Tibial nerve (tissue), 4 donors: ENCODE measurements at places on chromosomes 5 and 9.

DNA sequence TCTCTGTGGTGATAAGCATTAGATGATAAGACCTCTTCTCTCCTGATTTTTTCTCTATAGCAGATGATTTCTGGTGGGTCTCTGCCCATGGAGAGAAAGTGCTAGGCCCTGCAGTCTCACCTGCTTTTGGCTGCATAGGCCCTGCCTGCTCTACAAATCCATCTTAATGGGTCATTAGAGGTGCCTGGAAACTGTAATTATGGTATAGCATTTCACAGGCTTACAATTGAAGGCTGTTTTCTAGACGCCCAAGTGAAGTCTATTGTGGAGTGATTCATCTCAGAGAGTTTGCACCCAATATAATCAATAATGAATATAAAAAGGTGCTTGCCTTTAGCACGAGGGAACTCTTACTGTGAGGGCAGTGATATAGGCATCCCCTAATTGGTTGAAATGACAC is 33.8 kb downstream of the NEUROG1 start:
- H3K27me3 ChIP-seq = no peaks in the 10 kb centered on the region
- no peak overlapping the region for H3K4me3 ChIP-seq
- DNase-seq = no peak
- no peaks in the 10 kb centered on the region for H3K4me1 ChIP-seq

GRCh38 chr9:87271696-87272477 is 225.8 kb upstream of the DAPK1 start:
- H3K4me3 ChIP-seq = no peak overlapping the region
- no peak for DNase-seq
- no peak overlapping the region for H3K27ac ChIP-seq
- H3K4me1 ChIP-seq = no peaks in the 10 kb centered on the region

- H3K27me3 ChIP-seq = no peaks in the 10 kb centered on the region
- H3K4me1 ChIP-seq = no peaks in the 10 kb centered on the region
- no peak overlapping the region for H3K27ac ChIP-seq
- no peak overlapping the region for H3K4me3 ChIP-seq
Measured at GRCh38 chr5:171965745-171966144, 40.7 kb downstream of the FBXW11 start.

GRCh38 chr9:89659891-89660685 is 55.3 kb downstream of the GADD45G start:
- no peak for DNase-seq
- H3K36me3 ChIP-seq = no peaks in the 10 kb centered on the region
- H3K27me3 ChIP-seq = no peaks in the 10 kb centered on the region
- peaks cover 5% of the 10 kb centered on the region for H3K4me1 ChIP-seq

- DNase-seq = no peak
- no peaks in the 10 kb centered on the region for H3K4me1 ChIP-seq
- H3K4me3 ChIP-seq = peak overlapping the region; percentile 32
- H3K36me3 ChIP-seq = no peaks in the 10 kb centered on the region
Measured at GRCh38 chr5:114362977-114363761, 1.3 kb downstream of the KCNN2 start.

DNA sequence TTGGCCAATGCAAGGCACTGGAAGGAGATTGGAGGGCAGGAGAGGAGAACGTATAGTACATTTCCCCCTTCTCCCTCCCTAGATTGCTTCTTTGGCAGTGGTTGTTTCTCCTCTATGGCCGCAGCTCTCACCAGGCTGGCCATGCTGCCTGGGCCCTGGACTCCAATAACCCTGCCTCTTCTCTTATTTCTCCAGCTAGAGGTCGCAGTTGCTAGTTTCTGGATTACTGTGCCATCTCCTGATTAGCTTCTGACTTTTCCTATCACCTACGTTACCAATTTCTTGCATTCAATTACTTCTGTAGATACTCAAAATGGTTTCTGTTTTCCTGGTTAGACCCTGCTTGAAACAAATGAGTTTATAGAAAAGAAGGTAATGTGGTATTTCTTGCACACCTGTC is 2.4 kb upstream of the MACIR start:
- DNase-seq = no peak
- no peak overlapping the region for H3K4me3 ChIP-seq
- no peak overlapping the region for H3K27ac ChIP-seq
- H3K4me1 ChIP-seq = no peaks in the 10 kb centered on the region
- no peaks in the 10 kb centered on the region for H3K27me3 ChIP-seq

- no peak for DNase-seq
- peaks cover 17% of the 10 kb centered on the region for H3K4me1 ChIP-seq
- no peak overlapping the region for H3K4me3 ChIP-seq
Measured at GRCh38 chr5:134236318-134236717, 10.4 kb upstream of the PPP2CA start.

DNA sequence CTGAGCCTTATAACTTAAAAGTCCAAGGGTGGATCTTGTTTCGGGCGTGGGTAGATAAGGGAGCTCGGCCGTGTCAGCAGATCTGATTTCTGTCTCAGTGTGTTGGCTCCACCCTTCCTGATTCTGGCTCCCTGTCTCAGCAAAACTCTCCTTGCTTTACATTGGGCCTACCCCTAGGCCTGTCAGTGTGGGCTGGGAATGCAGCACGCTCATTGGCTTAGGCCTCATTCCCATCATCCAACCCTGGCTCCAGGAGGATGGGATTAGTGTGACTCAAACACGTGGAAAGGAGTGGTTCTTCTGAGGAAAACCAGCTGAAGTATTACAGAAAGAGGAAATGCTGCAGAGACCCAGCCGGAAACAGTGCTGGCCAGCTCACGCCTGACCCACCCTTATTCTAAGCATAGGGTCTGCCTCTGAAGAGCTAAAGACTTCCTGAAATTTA is 59.9 kb downstream of the ZFAND5 start:
- peaks cover 10% of the 10 kb centered on the region for H3K4me1 ChIP-seq
- H3K27me3 ChIP-seq = no peaks in the 10 kb centered on the region
- peak overlapping the region; percentile 32 for H3K4me3 ChIP-seq
- no peaks in the 10 kb centered on the region for H3K36me3 ChIP-seq
- H3K27ac ChIP-seq = peak overlapping the region; percentile 63

DNA sequence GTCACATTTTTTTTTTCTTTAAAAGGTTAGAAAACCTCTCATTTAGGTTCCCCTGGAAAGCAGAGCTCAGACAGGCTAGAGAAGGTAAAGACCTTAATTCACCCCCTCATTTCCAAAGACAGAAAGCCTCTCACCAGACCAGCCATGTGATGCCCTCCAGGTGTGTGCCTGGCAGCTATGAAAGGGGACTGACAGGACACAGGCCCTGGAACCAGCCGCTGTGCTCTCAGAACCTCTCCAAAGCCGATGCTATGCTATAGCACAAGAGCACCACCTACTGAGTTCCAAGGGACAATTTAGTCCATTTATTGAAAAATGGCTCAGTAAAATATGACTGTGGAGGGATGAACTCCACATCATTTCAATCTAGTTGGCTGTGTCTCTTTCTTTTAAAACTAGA is 48.8 kb downstream of the FANCC start:
- H3K4me1 ChIP-seq = peaks cover 10% of the 10 kb centered on the region
- H3K4me3 ChIP-seq = no peak overlapping the region
- no peaks in the 10 kb centered on the region for H3K27me3 ChIP-seq
- H3K36me3 ChIP-seq = no peaks in the 10 kb centered on the region

GRCh38 chr9:37984672-37985611 is 81.0 kb upstream of the SLC25A51 start:
- no peaks in the 10 kb centered on the region for H3K4me1 ChIP-seq
- no peak overlapping the region for H3K27ac ChIP-seq
- H3K4me3 ChIP-seq = no peak overlapping the region
- DNase-seq = no peak

GRCh38 chr9:114249424-114250234 is 73.3 kb upstream of the ORM1 start:
- H3K4me3 ChIP-seq = no peak overlapping the region
- no peaks in the 10 kb centered on the region for H3K27me3 ChIP-seq
- H3K4me1 ChIP-seq = peaks cover 10% of the 10 kb centered on the region
- H3K36me3 ChIP-seq = peaks cover 16% of the 10 kb centered on the region

DNA sequence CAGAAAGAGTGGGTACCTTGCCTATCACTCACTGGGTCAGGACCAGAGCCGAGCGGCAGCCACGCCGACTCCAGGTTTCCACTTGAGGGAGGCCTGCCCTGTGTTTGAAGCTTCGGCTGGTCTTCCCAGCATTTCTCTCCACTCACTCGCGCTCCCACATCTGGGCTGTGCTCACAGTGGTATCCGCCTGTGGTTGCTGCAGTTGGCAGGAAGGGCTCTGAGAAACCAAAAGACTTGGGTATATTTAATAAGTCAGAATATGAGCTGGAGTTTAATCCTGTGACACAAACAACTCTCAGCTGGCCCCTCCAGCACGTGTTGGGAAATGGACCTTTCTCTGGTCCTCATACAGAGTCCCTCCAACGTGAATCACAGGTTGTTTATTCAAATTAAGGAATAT is 70.9 kb downstream of the SPRY4 start:
- no peaks in the 10 kb centered on the region for H3K4me1 ChIP-seq
- DNase-seq = no peak
- H3K27me3 ChIP-seq = no peaks in the 10 kb centered on the region
- H3K36me3 ChIP-seq = no peaks in the 10 kb centered on the region
- no peak overlapping the region for H3K27ac ChIP-seq
- no peak overlapping the region for H3K4me3 ChIP-seq

GRCh38 chr5:72209147-72210115 is 102.2 kb downstream of the MAP1B start:
- H3K27me3 ChIP-seq = no peaks in the 10 kb centered on the region
- peaks cover 27% of the 10 kb centered on the region for H3K36me3 ChIP-seq
- no peak overlapping the region for H3K4me3 ChIP-seq
- peaks cover 32% of the 10 kb centered on the region for H3K4me1 ChIP-seq
- H3K27ac ChIP-seq = no peak overlapping the region

DNA sequence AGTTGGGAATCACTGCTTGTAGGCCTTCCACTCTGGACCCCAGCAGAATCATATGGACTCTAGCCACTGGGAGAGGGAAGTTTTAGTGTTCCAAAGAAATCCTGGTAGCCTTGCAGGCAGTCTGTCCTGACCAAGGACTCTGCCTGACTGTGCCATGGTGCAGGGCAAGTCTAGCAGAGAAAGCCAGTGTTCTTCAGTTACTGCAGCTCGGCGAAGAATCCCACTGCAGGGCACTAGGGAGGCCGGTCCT is 20.3 kb upstream of the MATR3 start:
- H3K27me3 ChIP-seq = no peaks in the 10 kb centered on the region
- DNase-seq = no peak
- peak overlapping the region; percentile 56 for H3K4me3 ChIP-seq
- H3K4me1 ChIP-seq = peaks cover 27% of the 10 kb centered on the region

GRCh38 chr9:97299809-97300414 is 7.5 kb upstream of the CCDC180 start:
- H3K4me1 ChIP-seq = no peaks in the 10 kb centered on the region
- no peak overlapping the region for H3K27ac ChIP-seq
- H3K4me3 ChIP-seq = no peak overlapping the region
- no peaks in the 10 kb centered on the region for H3K27me3 ChIP-seq

- no peak overlapping the region for H3K27ac ChIP-seq
- H3K4me3 ChIP-seq = no peak overlapping the region
- no peaks in the 10 kb centered on the region for H3K36me3 ChIP-seq
- H3K27me3 ChIP-seq = no peaks in the 10 kb centered on the region
- H3K4me1 ChIP-seq = no peaks in the 10 kb centered on the region
Measured at GRCh38 chr5:97062046-97062445, 80.4 kb downstream of the LIX1 start.

DNA sequence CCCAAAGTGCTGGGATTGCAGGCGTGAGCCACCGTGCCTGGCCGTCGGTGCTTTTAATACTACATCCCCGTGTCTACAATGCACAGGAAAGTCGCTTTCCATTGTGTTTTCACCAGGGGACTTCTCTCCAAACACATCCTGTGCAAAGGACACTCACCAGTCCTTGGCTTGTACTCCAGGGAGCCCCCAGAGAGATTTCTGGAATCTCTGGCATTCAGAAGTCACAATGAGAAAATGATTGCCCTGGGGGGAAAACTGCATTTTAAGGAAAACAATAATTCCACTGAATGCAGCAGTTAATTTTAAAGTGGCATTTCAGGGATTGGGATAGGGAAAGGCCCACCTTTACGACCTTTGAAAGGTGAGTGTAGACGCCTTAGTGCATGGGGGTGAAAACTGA is 112.0 kb downstream of the ADAMTS16 start:
- H3K4me3 ChIP-seq = no peak overlapping the region
- H3K36me3 ChIP-seq = no peaks in the 10 kb centered on the region
- no peak for DNase-seq
- no peaks in the 10 kb centered on the region for H3K27me3 ChIP-seq
- no peaks in the 10 kb centered on the region for H3K4me1 ChIP-seq
- H3K27ac ChIP-seq = no peak overlapping the region

DNA sequence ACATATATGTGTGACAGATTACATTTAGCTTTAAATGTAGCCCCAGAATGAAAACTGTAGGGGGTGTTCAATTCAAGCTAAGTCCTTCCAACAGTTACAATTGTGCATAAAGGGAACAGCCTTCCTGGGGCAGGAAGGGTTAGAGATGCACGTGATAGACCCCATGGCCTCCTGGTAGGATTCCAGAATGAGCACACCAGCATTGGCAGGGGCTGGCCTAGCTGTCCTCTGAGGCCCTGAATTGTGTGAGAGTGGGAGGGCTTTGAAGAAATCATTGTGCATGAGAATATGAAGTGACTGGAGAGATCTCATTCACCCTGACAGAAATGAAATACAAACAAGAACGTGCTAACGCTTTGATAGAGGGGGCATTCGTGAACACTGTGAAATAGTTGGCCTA is 663.8 kb upstream of the KLF4 start:
- H3K4me3 ChIP-seq = no peak overlapping the region
- H3K4me1 ChIP-seq = no peaks in the 10 kb centered on the region
- no peaks in the 10 kb centered on the region for H3K27me3 ChIP-seq
- DNase-seq = no peak
- no peaks in the 10 kb centered on the region for H3K36me3 ChIP-seq

DNA sequence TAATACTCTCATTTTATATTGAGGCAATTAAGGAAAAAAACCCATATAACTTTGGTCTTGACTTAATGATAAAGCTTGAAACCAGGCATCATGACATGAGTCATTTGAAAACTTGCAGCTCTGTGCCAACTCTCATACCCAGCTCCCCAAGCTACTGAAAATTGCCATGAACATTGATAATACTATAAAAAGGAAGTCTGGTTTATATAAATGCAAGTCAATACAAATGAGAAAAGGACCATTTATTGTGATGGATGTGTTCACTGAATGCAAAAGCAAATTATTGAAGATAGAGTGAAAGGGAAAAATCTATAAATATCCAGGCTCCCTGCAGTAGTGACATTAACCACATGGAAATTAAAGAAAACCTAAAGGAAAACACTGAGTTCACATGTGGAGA is 116.3 kb downstream of the DEPDC1B start:
- H3K27me3 ChIP-seq = no peaks in the 10 kb centered on the region
- H3K4me1 ChIP-seq = no peaks in the 10 kb centered on the region
- no peak overlapping the region for H3K27ac ChIP-seq
- H3K4me3 ChIP-seq = no peak overlapping the region
- no peak for DNase-seq
- H3K36me3 ChIP-seq = no peaks in the 10 kb centered on the region

- no peak for DNase-seq
- no peak overlapping the region for H3K4me3 ChIP-seq
- H3K4me1 ChIP-seq = no peaks in the 10 kb centered on the region
- H3K27me3 ChIP-seq = no peaks in the 10 kb centered on the region
- H3K36me3 ChIP-seq = no peaks in the 10 kb centered on the region
Measured at GRCh38 chr9:110710420-110710819, 41.8 kb downstream of the MUSK start.
